AG09319 (cell line): ENCODE measurements at places on chromosomes 13 and 19.

DNA sequence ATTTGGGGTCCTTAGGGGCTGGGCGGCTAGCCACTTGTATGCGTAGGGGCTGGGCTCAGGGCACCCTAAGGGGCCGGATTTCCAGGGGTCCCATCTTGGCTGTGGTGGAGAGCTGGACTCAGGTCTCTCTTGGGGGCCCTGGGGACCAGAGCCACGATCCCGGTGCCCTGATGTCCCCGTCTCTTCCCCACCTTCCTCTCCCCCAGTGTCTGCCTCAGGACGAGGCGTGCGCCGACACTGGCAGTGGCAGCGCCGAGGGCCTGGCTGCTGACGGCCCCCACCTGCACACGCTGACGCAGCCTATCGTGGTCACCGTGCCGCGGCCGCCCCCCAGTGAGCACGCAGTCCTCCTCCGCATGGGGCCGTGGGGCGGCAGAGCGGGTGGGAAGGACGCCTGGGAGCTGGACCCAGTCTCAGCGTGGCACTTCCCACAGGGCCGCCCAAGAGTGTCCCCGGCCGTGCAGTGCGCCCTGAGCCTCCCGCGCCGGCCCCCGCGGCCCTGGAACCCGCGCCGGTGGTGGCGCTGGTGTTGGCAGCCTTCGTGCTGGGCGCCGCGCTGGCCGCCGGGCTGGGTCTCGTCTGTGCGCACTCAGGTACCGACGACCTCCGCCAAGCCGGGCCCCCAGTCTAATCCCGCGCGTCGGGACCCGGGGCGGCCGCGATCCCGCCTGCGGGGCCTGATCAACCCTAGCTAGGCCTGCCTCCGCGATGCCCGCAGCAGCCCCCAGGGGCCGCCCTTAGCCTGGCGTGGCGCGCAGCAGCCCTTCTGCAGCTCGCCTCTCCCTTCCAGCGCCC lies 2.7 kb upstream of the SNAPC2 start:
- DNase-seq = no peak

GRCh38 chr13:52695856-52696255 lies 43.2 kb downstream of the SUGT1 start:
- peak; percentile 15 for DNase-seq

DNA sequence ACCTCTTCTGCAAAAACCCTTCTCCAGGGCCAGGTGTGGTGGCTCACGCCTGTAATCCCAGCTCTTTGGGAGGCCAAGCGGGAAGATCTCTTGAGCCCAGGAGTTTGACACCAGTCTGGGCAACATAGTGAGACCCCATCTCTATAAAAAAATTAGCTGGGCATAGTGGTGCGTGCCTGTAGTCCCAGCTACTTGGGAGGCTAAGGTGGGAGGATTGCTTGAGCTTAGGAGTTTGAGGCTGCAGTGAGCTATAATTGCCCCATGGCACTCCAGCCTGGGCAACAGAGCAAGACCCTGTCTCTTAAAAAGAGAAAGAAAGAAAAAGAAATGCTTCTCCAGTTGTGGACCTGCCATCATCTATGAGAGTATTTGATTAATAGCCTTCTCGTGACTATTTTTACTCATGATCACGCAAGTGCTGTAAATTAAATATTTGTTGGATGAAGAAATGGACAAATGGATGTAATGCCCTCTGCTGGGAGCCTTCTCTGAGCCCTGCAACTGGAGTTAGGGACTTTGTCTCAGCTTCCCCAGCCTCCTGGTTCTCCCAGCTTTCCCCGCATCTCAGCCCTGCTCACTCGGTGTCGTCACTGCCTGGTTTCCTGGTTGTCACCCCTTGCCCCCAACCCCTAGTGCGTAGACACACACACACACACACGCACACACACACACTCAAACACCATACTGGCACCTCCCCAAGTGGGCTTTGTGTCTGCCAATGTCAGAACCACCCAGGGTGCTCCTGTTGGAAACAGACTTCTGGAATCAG lies 12.2 kb downstream of the WIZ start:
- no peak for DNase-seq

- DNase-seq = no peak
Measured at GRCh38 chr13:113860665-113861432, 3.0 kb downstream of the GAS6 start.

- DNase-seq = no peak
Measured at GRCh38 chr19:18742324-18742723, 48.8 kb downstream of the COMP start.
